Naive thymus-derived CD4-positive, alpha-beta T cell (primary cell): ENCODE measurements at places on chromosomes 7 and 10. TPM values are rescaled to one million over a fixed set of nuclear protein-coding genes. Genes with fewer than 3 reads are reported as not detected.
A peak's percentile ranks its signal among the peaks of the same experiment; 100 is the strongest.

The EN2 gene
- not detected in 2 replicates for total RNA-seq

DNA sequence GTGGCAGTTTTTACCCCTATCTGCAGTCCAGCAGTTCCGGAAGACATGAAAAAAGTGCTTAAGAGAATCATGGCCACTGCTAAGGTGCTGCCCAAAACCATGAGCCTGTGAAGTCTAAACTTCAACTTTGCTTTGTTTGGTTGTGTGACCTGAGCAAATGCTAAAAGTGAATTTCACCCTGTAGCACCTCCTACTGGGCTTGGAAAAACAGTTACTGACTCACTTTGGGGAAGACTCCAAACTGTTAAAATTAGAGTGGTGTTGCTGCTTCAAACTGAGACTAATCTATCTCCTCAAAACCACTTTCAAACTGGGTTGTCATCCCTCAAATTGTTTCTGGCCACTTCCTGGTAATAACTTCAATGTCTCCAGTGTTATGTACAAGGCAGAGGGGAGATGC lies 21.3 kb downstream of the MKX start:
- no peak overlapping the region for H3K27ac ChIP-seq
- DNase-seq: no peak
- no peak overlapping the region for H3K4me3 ChIP-seq
- H3K36me3 ChIP-seq: no peaks in the 10 kb centered on the region

DNA sequence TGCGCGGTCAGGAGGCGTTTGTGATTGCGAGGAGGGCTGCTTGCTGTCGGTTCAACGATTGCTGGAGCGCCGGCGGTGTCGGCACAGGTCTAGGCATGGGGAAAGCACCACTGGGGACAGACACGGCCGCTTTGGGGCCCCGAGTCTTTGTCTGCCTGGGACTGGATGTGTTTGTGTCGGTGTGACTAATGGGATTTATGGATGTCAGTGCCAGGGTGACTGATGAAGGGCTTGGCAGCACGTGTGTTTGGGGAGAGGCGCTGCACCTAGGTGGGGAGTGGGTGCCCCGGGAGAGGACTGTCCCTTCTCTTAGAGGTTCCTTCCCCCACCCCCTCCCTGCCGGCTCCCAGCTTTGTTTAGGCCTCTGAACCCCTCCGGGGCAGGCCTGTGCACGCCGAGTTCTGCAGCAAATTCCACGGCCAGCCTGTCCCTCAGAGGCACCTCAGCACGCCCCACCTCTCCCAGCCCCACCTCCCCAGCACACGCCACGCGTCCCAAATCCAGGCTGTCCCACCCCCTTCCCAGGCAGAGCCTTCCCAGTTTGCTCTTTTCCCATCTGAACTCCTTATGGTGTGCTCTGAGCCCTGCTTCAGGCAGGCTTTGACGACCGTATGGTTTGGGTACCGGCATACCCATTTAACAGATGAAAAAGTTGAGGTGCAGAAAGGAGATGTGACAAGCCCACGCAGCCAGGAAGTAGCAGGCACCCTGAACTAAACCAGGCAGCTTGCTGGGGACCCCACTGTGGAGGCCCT lies 6.4 kb upstream of the TNRC18 start:
- no peak overlapping the region for H3K27ac ChIP-seq
- no peak overlapping the region for H3K4me3 ChIP-seq
- no peaks in the 10 kb centered on the region for H3K36me3 ChIP-seq
- H3K4me1 ChIP-seq: peaks cover 6% of the 10 kb centered on the region
- H3K27me3 ChIP-seq: peaks cover 24% of the 10 kb centered on the region

DNA sequence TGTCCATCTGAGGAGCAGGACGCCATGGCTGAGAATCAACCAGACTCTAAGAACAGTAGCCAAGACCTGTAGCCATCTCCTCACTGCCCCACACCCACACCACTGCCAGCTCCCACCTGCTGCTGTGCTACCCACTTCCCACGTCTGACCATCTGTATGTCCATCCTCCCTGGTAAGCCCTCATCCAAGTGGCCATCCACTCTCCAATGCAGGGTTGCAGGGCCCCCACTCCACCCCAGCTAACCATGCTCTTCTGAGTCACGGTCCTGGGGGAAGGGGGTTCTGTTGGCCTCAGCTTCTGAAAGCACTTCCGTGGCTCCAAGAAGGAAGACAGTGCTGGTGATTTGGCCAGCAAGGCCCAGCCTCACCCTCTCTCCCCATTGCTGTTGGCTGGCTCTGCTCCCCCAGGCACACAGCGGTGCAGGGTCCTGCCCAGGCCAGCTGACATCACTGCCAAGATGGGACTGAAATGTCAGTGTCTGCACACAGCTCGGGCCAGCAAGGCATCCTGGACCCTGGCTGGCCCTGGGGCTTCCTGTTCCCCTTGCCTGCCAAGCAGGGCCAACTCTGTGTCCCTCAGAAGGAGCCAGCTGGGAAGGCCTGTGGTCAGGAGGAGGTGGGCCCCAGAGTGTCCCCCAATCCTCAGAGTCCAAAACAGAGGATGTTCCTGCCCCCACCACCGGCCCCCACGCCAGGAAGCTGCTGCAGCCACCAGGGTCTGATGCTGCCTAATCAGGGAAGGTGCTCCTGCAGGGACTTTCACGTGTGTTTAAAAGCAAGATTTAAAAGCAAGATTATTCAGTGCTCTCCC lies 17.5 kb downstream of the RASGEF1A start:
- peak; percentile 2 for DNase-seq
- H3K4me1 ChIP-seq: no peaks in the 10 kb centered on the region
- no peaks in the 10 kb centered on the region for H3K36me3 ChIP-seq
- no peak overlapping the region for H3K4me3 ChIP-seq
- H3K27ac ChIP-seq: no peak overlapping the region
- H3K27me3 ChIP-seq: no peaks in the 10 kb centered on the region

GRCh38 chr10:74889662-74889998 lies 63.2 kb downstream of the KAT6B start:
- no peak for DNase-seq
- no peak overlapping the region for H3K4me3 ChIP-seq
- no peaks in the 10 kb centered on the region for H3K4me1 ChIP-seq
- no peaks in the 10 kb centered on the region for H3K36me3 ChIP-seq
- no peaks in the 10 kb centered on the region for H3K27me3 ChIP-seq

DNA sequence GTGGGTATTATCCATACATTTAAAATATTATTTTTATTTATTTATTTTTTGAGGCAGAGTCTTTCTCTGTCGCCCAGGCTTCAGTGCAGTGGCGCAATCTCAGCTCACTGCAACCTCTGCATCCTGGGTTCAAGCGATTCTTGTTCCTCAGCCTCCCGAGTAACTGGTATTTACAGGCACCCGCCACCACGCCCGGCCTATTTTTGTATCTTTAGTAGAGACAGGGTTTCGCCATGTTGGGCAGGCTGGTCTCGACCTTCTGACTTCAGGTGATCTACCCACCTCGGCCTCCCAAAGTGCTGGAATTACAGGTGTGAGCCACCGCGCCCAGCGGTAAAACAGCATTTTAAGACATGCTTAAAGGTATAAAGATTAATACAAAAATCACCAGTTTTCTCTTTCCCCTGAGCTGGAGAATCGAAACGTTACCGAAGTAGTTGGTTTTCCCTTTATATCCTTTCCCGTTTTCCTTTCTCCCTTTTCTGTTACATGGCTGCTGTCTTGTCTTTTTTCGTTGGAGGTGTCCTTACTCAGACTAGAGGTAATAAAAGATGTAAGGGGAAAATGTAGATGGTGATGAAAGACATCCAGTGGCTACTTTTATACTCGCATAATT lies 1.7 kb downstream of the ARL5B start:
- H3K4me3 ChIP-seq: no peak overlapping the region
- peaks cover 16% of the 10 kb centered on the region for H3K4me1 ChIP-seq
- H3K27me3 ChIP-seq: no peaks in the 10 kb centered on the region
- no peak overlapping the region for H3K27ac ChIP-seq
- H3K36me3 ChIP-seq: no peaks in the 10 kb centered on the region

The SRPK2 gene
- 45.1 TPM for total RNA-seq

GRCh38 chr7:117993377-117994003 lies 120.2 kb upstream of the CTTNBP2 start:
- H3K4me1 ChIP-seq: no peaks in the 10 kb centered on the region
- no peaks in the 10 kb centered on the region for H3K36me3 ChIP-seq

DNA sequence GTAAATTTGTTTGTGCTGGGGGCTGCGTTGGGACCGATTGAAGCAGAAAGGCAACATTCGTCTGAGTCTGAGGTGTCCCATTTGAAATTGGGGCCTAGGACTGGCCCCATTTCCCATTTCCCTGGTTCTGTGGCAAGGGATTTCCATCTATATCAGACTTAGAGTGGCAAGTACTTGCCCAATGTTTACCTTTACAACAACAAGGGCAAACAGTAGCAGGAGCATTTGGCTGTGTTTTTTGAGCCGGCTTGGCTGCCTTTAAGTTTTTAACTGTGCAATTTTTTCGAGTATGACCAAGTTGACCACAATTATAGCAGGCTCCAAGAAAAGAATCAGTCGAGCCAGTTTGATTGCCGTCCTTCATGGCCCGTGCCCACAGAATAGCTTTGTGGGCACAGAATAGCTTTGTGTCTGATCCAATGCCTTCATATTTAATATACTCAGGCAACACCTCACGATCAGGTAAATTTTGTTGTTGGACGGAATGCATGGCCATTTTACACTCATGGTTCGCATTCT lies 4.7 kb upstream of the CYP17A1 start:
- H3K27ac ChIP-seq: no peak overlapping the region
- H3K4me1 ChIP-seq: no peaks in the 10 kb centered on the region
- H3K36me3 ChIP-seq: no peaks in the 10 kb centered on the region
- H3K4me3 ChIP-seq: no peak overlapping the region
- H3K27me3 ChIP-seq: no peaks in the 10 kb centered on the region
- no peak for DNase-seq

DNA sequence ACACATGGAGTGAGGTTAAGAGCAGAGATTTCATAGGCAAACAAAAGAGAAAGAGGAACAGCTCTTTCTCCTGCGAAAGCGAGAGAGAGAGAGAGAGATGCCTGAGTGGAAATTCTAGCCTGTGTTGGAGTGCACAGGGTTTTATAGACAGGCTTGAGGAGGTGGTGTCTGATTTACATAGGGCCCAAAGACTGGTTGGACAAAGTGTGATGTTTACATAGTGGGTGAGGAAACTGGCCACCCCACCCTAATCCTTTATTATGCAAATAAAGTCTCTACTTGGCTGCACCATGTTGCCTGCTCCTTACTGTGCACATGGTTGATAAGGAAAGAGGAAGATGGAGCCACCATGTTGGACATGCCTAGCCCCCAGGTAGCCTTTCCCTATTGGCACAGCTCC lies 967.8 kb upstream of the SORCS1 start:
- H3K27ac ChIP-seq: no peak overlapping the region
- H3K4me1 ChIP-seq: no peaks in the 10 kb centered on the region
- no peaks in the 10 kb centered on the region for H3K36me3 ChIP-seq
- H3K27me3 ChIP-seq: no peaks in the 10 kb centered on the region

GRCh38 chr7:8212638-8213037 lies 49.3 kb downstream of the ICA1 start:
- no peaks in the 10 kb centered on the region for H3K36me3 ChIP-seq
- H3K4me3 ChIP-seq: no peak overlapping the region
- no peak for DNase-seq
- no peaks in the 10 kb centered on the region for H3K27me3 ChIP-seq
- no peak overlapping the region for H3K27ac ChIP-seq

The SAP25 gene
- 71.2 TPM for total RNA-seq

The GBX1 gene
- not detected for total RNA-seq

GRCh38 chr7:122258971-122259370 lies 45.6 kb downstream of the FEZF1 start:
- H3K36me3 ChIP-seq: no peaks in the 10 kb centered on the region
- no peak overlapping the region for H3K27ac ChIP-seq
- H3K27me3 ChIP-seq: no peaks in the 10 kb centered on the region
- no peaks in the 10 kb centered on the region for H3K4me1 ChIP-seq
- DNase-seq: no peak

- no peaks in the 10 kb centered on the region for H3K27me3 ChIP-seq
- DNase-seq: no peak
- no peak overlapping the region for H3K4me3 ChIP-seq
- no peak overlapping the region for H3K27ac ChIP-seq
- no peaks in the 10 kb centered on the region for H3K36me3 ChIP-seq
- no peaks in the 10 kb centered on the region for H3K4me1 ChIP-seq
Observed at GRCh38 chr10:50497758-50498157, 126.0 kb downstream of the SGMS1 start.

DNA sequence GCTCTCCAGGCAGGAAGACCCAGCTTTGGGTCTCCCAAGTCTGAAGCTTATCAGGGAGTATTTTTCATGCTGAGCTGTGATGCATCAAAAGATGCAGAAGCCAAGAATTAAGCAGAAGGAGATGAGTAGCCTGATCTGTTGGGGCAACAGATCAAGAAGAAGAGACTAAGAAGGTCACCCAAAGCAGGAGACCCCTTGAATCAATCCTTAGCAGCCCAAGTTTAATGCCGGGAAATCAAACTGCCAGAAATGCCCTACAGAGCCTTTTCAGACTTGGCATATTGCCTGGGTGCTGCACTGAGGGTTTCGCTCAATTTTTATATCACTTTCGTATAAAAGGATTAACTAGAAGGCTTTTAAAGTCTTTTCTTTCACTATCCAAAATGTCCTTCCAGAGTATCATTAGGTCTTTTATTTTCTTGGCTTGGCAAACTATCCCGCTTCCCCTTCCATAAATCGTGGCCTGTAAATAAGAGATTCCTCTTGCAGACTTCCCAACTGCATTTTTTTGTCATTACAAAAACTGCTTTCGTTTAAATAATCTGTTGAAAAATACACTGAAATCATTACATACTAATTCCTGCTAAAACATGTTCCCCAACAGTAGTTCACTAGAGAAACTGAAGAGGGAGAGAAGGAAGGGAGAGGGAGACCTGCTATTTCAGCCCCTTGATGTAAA lies 49.0 kb upstream of the STK17A start:
- H3K36me3 ChIP-seq: no peaks in the 10 kb centered on the region
- H3K4me3 ChIP-seq: no peak overlapping the region
- no peak overlapping the region for H3K27ac ChIP-seq
- H3K27me3 ChIP-seq: no peaks in the 10 kb centered on the region
- no peak for DNase-seq

The OPALIN gene
- not detected for total RNA-seq

DNA sequence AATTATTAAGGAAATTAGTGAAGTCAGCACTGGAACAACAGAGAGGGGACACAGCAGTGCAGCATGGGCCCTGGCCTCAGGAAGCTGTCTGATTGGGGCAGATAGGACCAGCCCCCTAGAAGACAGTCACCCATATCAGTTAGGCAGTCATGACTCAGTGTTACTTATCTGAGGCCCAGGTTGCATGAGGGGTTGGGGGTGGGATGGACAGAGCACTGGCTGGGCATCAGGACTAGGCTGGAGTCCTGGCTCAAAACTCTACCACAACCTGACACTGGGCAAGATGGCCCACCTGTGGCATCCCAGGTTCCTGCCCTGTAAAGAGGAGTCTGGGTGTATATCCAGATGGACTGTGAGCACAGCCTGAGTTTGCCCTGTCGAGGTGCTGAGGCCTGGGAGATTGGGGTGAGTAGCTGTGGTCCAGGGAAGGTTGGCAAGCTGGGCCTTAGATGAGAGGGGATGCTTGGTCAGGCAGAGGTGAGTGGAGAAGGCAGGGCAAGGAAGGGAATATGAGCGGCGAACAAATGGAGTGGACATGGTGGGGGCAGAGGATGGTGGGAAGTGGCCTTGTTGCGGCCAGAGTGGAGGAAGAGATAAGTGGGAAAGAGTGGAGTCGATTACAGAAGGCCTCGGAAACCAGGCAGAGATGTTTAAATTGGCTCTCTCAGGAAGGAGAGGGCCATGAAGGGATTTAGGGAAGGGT lies 37.5 kb downstream of the HK1 start:
- no peaks in the 10 kb centered on the region for H3K27me3 ChIP-seq
- no peak for DNase-seq
- no peak overlapping the region for H3K27ac ChIP-seq

GRCh38 chr10:73408061-73408460 lies 5.8 kb downstream of the ANXA7 start:
- DNase-seq: no peak
- H3K4me1 ChIP-seq: peaks cover 9% of the 10 kb centered on the region
- no peak overlapping the region for H3K27ac ChIP-seq
- H3K4me3 ChIP-seq: no peak overlapping the region
